ENCODE measurements at places on chromosomes 2 and 18.

DNA sequence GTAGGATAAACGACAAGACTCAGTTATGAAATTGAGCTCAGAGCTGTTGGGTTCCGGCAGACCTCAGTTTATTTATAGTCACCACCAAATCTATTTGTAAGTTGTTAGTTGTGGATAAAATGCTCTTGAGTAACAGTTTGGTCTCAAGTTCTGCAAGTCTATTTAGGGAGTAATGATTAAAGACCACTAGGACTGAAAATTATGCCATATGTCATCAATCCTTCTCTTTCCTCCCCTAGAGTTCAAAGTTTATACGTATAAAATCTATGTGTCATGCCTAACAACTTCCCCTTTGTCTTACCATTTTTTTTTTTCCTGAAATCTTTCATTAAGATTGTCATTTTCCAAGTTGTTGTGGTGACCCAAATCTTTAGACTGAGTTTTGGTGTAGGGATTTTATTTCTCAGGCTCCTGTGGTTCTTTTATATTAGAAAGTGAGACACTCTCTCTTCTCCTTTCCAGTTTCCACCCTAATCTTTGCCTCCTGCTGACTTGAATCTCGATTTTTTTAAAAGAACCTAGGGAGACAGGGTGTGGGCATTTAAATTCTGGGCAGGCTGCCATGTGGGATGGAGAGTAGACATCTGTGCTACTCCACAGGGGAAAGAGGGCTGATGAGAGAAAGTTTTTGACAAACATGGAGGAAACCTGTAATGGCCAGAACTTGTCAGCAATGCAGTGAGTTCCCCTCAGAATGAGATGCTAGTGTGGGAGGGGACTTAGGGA lies 51.0 kb downstream of the LAMA3 start:
- DNase-seq, result no peak

- no peak for DNase-seq
Measured at GRCh38 chr2:43136011-43136799, 90.2 kb downstream of the ZFP36L2 start.

DNA sequence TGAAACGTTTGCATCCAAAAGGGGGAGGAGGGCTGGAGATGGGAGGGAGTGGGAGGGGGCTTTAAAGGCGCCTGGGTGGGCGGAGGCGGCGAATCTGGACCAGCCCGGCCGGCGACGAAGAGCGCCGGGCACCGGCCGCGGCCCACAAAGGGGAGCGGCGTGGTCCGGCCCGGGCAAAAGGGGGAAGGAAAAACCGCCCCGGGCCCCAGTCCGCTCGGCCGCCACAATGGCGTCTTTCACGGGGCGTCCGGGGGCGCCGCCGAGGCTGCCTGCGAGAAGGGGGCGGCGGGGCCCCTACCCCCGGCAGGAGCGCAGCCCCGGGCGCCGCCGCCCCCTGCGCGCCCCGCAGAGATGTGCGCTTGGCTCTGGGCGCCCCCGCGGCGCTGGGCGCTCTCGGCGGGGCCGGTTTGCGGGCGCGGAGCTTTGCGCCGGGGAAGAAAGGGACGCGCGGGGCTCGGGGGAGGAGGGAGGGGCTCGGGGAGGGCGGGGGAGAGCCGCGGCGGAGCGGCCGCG lies 108.1 kb upstream of the KCTD1 start:
- DNase-seq, result no peak

DNA sequence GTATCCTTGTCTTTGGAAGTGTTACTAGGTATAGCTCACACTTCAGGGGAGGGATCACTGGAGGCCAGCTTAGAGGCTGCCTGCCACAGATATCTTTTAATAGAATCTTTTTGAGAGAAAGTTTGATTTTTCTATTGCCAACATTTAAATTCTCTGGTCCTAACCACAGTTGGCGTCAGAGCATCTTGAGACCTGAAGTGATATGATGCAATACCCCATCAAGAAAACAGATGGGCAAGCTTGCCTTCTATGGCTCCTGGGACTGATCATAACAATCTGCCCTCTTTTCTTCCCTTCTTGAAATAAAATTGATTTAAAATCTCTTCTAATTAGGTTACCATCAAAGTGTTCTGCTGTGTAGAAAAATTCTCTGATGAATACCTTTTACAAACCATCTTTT lies 105.5 kb upstream of the ACKR3 start:
- no peak for DNase-seq

- no peak for DNase-seq
Measured at GRCh38 chr2:202410092-202410491, 34.0 kb downstream of the BMPR2 start.

Measured in brain microvascular endothelial cell (primary cell).